ENCODE measurements at places on chromosomes 16 and 17.

- DNase-seq, result peak; percentile 79
Measured at GRCh38 chr16:28181515-28181914, 30.2 kb downstream of the XPO6 start.

GRCh38 chr17:79476074-79476652, 134.7 kb downstream of the RBFOX3 start:
- DNase-seq, result no peak

DNA sequence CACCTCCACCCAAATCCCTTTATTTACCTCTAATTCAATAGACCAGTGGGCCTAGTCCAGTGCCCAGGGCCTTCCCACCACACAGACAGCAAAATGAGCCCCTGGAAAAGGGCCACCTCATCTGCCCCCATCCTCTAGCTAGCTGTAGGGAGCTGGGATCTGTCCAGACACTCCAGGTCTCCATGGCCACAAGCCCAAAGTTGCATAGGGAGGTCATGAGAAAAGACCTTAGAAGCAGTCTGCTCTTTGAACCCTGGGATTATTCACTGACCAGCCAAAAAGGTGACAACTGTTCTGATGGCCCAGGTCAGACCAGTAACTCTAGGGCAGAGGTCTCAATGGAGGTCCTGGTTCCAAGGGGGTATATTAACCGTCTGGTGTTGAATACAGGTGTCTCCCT, 2.0 kb downstream of the CUEDC1 start:
- no peak for DNase-seq

- no peak for DNase-seq
Measured at GRCh38 chr16:22782314-22782713, 31.6 kb upstream of the HS3ST2 start.

GRCh38 chr17:15012351-15012980, 252.7 kb downstream of the PMP22 start:
- no peak for DNase-seq

DNA sequence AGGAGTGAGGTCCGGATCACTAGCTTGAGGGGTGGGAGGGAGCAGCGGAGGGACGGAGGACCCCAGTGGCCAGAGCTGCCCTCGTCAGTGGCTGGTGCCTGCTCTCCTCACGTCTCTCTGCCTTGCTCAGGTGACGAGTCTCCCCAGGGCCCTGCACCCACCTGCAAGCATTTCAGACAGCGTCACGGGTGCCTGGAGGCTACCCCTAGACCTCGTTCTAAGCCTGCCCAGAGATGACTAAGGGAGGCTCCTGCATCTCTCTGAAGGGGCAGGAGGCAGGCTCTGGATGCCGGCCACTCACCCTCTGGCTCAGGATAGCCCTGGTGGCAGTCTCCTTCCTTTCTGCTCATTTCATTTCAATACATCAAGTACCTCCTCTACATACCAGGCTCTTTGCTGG, 68.8 kb downstream of the MRC2 start:
- DNase-seq, result no peak

DNA sequence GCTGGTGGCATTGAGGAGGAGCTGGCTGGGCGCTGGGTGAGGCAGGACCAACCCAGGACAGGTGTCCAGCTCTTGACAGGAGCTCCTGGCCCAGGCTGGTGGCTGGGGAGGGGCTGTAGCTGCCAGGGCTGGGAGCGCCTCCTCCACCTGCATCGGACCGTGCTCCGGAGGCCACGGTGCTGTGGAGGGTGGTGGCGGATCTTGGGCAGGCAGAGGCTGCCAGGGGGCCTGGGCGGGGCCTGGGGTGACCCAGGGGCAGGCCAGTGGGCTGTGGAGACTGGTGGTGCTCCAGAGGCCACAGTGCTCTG, 32.0 kb downstream of the SOX8 start:
- no peak for DNase-seq

- DNase-seq, result no peak
Measured at GRCh38 chr17:47720754-47721533, 12.1 kb upstream of the TBX21 start.

- DNase-seq, result no peak
Measured at GRCh38 chr17:78205124-78205775, 8.8 kb upstream of the BIRC5 start.

DNA sequence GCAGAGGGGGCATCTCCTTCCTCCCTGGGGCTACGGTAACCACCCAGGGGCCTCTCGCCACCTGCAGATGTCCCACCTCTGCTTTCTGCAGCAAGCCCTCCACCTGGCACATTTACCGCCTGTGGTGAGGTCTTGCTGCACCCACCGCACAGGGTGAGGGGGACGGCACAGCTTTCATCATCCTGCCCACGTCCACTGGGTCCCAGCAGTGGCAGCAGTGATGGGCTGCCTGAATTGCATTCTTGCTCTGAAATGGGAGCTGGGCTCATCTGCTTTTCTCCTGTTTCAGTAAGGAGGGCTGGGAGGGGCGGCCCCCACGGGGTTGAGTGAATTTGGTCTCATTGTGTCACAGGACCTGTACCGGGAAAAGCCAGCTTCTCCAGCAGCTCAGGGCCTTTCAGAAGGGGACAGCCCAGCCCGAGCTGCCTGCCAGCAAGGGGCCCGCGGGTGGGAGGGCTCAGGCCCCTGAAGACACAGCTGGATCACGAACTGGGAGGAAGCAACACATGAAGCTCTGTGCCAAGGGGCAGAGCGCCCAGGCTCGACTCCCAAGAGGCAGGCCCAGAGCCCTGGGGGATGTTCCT, 12.7 kb downstream of the DNAAF8 start:
- no peak for DNase-seq

GRCh38 chr16:11306381-11306780, 25.3 kb upstream of the PRM1 start:
- DNase-seq, result no peak

DNA sequence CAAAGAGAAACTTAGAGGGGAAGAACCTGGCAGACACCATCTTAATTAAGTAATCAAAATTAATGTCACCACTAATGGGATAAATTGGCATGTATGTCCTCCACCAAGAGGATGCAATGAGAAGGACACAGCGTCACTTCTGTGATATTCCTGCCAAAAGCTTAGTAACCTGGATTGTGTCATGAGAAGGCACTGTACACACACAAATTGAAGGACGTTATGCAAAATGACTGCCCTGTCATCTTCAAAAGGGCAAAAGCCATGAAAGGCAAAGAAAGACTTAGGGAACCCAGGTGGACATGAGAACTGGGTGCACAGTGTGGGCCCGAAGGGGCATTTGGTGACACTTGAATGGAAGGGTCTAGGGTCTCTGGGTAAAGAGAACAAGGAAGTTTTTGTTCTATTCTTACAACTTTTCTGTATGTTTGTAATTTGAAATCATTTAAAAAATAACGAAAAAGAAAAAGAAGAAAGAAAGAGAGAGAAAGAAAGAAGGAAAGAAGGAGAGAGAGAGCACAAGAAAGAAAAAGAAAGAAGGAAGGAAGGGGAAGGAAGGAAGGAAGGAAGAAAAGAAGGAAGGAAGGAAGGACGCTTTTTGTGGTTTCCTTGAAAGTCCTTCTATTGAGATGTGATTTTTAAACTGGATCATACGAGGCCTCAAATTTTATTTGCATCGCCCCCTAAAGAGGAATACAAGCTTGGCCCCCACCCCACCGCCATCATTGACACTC, 4.0 kb upstream of the APOH start:
- DNase-seq, result no peak

DNA sequence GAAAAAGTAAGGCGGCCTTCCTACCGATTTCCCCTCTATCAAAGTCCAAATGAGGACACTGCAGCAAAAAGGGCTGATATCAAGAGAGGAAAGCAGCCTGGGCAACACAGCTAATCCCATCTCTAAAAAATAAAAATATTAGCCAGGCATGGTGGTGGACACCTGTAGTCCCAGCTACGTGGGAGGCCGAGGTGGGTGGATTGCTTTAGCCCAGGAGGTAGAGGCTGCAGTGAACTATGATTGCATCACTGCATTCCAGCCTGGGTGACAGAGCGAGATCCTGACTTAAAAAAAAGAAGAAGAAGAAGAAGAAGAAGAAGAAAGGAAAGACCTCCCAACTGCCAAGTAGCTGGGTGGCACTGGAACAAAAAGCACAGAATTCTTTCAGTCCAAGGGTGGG, 14.4 kb downstream of the CACNB1 start:
- no peak for DNase-seq

DNA sequence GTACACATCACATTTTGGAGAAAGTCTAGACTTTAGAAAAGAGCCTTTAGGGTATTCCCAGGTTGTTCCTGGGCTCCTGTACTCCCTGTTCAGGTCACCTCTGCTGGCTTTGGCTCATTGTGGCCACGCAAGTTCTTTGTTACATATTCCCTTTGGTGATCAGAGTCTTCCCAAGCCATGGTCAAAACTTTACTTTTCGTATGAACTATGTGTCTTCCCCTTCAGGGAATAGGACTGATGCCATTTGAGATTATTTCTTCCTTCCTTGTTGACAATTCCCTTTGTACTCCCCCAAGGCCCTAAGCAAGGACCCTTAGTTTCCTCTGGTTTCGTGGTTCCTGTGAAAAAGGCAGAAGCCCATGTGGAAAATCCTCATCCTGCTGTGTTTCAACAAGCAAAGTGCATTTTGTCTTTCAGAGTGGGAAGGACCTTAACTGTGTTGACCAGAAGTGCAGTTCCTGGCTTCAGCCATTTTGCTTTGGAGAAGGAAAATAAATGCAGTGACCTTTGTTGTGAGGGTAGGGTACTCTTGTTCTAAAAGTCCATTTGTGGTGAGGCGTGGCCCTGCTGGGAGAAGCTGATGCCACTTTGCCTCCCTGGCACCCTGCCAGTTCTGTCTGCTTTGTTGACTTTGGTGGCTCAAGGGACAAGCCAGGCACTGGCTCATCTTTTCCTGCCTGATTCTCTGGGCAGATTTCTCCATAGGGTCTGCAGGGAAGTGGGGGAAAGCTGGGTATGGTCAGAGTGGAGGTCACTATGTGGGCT, 55.1 kb downstream of the ZNRF1 start:
- DNase-seq, result no peak

DNA sequence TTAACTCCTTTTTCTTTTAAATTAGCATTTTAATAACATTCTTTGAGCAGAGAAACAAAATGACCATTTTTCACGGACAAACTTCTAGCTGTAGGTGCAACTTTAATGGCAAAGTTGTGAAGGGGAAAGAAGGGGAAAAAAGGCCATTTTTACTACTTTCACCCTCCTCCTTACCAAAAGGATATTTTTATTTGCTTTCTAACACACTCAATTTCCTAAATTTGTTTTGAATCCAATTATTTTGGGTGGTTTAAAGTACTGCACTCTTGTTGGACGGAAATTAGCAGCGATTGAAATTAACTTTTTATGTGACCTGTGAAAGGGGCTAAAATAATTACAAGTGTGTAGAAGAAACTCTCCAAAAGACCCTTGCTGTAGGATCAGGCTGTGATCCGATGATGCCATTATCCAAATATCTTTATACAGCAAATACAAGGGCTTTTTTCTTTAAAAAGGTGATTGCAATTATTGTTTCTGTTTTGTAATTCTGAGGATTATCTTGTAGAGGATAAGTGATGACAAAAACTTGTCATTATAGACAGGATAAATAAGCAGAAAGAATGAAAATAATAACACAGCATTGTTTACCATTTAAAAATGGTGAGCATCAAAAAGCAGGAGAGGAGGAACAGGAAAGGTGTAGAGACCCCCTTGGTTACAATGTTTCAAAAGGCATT, 42.4 kb downstream of the SNX11 start:
- no peak for DNase-seq

DNA sequence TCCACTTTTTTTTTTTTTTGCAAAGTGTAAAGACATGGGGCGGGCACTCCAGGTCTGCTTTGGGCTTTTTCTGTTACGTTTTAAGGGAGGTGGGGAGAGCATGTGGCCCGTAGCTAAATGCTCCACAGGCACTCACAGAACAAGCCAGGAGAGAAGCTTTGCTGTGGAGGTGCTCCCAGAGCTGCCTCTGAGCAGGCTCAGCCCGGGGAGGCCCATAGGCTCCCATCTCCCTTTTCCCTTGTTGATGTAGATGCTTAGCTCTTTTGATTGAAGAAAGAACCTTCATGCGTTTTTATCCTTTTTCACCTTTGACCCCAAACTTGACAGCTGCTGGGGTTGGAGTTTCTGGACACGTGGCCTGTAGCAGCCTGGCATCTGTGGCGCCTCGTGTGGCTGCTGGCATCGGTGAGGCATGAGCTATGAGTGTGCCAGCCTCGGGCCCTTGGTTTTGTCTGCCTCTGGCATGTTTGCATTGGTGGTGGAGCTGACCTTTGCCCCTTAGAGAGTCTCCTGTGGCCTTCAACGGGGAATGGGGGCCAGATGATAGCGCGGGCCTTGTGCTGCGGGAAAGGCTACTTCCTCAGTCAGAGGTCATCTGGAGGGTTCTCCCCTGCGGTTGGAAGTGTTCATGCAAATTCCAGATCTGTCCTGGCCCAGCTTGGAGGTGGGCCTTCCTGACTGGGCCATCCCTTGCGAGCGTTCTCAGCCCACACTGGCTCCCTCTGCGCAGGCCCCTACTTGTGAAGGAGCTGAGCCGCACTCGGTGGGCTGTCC, 20.0 kb upstream of the IL17C start:
- no peak for DNase-seq

DNA sequence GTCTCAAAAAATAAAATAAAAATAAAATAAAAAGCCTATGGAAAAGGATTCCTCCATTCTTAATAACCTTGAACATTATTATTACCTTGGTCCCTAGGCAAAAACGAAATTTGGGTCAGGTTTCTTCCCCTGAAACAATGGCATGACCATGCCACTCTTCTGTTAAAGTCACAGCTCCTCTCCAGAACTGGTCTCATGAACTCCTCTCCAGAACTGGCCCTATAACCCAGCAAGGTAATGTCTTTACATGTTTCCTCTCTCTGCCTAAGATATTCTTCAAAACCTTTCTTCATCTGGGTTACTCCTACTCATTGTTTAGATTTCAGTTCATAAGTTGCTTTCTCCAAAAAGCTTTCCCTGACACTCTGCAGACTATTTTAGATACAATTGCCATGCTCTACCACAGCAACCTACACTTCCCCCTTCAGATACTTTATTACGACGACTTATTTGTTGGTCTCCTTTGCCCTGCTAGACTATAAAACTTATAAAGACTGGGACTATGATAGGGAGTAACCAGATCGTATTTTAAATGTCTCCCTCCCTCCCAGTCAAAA, 13.5 kb downstream of the TRIM37 start:
- DNase-seq, result no peak

GRCh38 chr16:12340151-12340733, 363.7 kb downstream of the SNX29 start:
- DNase-seq, result no peak

DNA sequence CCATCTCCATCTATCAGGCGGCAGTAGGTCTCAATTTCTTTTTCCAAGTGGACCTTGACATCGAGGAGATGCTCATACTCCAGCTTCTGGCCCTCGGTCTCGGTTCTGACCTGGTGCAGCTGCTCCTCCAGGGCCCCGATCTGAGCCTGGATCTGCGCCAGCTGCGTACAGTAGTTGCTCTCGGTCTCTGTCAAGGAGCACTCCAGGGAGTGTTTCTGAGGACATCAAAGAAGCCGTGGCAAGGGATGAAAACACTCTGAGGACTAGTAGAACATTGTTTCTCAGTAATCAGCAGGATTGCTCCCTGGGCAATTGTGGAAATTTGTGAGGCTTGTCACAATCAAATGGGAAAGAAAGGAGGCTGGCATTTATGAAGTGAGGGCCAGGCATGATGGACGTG, 5.9 kb downstream of the KRT28 start:
- DNase-seq, result no peak

GRCh38 chr17:21001813-21002221, 41.0 kb downstream of the USP22 start:
- no peak for DNase-seq

GRCh38 chr17:57107498-57108101, 22.6 kb downstream of the AKAP1 start:
- DNase-seq, result no peak

GRCh38 chr17:7837408-7838088, 3.5 kb downstream of the KDM6B start:
- no peak for DNase-seq

- DNase-seq, result no peak
Measured at GRCh38 chr17:48459070-48459844, 29.2 kb upstream of the SKAP1 start.

All from AG09309 (cell line).